EL (cell line): ENCODE measurements at places on chromosomes 5 and 9.

DNA sequence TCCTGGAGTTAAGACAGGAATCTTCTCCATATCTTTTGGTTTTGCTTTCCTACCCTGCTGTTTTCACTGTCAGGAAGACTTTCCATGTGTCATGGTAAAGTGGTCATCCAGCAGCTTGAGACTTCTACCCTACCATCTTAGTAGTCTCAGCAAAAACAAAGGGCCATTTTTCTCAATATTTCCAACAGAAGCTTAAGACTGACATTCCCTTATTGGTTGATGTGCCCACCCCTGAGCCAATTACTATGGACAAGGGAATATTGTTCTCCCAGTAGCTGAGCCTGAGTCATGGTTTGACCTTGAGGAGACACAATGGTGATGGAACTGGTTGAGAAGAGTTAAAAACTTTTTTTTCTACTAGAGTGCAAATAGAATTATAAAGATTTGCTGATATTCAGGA lies 105.6 kb downstream of the CSNK1G3 start:
- no peak for DNase-seq

GRCh38 chr5:133846478-133847226 lies 121.8 kb downstream of the C5orf15 start:
- DNase-seq = no peak

DNA sequence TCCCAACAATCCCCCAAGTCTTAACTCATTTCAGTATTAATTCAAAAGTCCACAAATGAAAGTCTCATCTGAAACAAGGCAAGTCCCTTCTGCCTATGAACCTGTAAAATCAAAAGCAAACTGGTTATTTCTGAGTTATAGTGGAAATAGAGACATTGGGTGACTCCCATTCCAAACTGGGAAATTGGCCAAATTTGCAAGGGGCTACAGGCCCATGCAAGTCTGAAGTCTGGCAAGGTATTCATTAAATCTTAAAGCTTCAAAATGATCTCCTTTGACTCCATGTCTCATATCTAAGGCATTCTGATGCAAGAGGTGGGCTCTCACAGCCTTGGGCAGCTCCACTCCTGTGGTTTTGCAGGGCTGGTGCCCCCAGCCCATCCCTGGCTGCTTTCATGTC lies 167.9 kb downstream of the HTR1A start:
- no peak for DNase-seq

DNA sequence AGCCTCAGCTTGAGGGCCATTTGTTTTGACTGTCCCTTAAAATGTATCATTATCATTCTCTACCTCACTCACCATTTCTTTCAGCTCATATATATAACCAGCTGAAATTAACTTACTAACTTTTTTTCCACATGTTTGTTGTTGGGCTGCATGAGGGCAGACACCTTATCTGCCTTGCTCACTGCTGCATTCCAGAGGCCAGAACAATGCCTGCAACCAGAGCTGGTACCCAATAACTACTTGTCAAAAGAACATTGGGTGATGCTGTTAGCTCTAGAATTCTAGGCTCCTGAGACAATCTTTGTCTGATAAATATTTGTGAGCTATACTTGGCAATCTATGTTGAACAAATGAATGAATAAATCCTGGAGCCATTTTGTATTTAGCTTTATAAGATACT lies 68.3 kb downstream of the HTR4 start:
- DNase-seq = no peak

- no peak for DNase-seq
Observed at GRCh38 chr5:38650540-38650939, 94.1 kb upstream of the LIFR start.

DNA sequence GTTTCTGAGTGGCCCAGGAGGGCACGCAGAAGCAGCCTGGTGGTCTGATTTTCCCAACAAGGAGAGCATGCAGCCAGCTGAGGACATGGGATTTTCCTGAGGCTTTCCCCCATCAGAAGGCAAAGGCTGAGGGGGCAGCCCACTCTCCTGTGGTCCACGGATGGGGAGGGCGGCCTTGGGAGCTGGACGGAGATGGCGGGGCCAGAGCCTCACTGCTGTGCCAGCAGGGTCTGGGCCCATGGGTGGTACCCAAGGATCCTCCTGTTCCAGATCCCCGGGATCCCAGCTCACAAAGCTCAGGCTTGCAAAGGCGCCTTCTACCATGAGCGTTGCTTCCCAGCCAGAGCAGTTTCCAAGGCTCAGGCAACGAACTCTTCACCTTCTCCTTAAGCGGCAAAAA lies 39.0 kb upstream of the SLC12A7 start:
- no peak for DNase-seq

DNA sequence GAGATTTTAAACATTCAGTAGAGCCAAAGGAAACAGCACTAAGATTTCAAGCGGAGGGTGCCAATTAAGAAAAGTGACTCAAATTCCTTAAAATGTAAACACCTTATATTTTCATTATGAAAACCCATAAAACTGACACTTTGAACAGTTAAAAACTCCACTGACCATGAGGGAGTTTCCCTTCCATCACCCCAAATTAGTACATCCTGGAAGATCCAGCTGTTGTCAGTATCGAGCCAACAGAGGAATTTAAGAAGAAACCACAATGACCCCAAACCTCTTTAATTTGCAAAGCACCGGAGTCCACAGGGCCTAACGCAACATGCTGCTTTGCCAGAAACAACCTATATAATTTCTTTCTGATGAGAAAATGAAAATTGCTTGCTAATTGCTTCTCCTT lies 41.3 kb downstream of the ROR2 start:
- DNase-seq = peak; percentile 39

- DNase-seq = no peak
Observed at GRCh38 chr5:113390224-113390623, 44.6 kb downstream of the TSSK1B start.

DNA sequence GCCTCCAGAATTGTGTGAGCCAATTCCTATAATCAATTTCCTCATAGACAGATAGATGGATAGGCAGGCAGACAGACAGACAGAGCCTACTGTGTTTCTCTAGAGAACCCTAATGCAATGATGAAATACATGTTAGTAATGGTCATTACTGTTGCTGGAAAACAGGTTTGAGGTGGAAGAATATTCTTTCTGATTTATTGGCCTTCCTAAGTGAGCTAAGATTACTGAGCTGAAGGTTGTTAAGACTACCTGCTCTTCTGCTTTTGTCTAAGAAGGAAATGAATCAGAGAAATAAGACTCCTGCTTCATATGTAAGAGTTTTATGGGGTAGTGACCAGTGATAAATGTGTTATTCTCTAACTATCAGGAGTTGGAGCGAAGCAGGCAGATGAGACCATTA lies 219.9 kb downstream of the ELAVL2 start:
- no peak for DNase-seq

GRCh38 chr5:179858586-179859427 lies at the start of gene MRNIP:
Gene MRNIP (minus strand): TSS chr5:179858817. CDS start chr5:179858796, 21 bp downstream.
- peak; percentile 95 for DNase-seq

- DNase-seq = no peak
Observed at GRCh38 chr5:31741496-31741895, 102.6 kb downstream of the PDZD2 start.

- no peak for DNase-seq
Observed at GRCh38 chr5:56208681-56209080, 24.4 kb downstream of the ANKRD55 start.
